M059J (cell line): ENCODE measurements at places on chromosomes 2 and 18.

- DNase-seq = no peak
Observed at GRCh38 chr2:11499081-11499743, 33.3 kb upstream of the E2F6 start.

DNA sequence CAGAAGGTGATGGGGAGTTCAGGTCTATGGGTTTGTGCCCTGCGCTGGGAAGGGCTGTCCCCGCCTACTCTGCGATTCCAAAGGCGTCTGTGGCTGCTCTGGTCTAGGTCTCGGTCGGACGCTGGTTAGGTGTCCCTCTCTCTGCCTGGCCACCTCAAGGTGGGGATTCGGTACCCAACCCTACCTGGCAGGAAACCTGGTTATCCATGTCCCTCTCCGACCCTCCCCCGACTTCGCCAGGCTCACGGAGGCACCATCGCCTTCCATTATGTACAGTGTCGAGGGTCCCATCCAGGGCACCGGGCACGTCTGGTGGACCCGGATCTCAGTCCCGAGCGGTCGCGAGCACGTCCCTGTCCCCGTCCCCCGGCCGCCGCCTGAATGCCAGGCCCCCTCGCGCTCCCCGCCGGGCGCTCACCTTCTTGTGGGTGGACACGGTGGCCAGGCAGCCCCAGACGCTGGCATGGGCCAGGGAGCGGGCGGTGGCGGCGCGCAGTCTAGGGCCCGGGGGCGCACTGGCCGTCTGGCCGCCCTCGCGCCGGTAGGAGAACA lies 628 bp downstream of the CREG2 start:
- no peak for DNase-seq

- peak; percentile 46 for DNase-seq
Observed at GRCh38 chr2:108607706-108608301, 73.5 kb downstream of the LIMS1 start.

DNA sequence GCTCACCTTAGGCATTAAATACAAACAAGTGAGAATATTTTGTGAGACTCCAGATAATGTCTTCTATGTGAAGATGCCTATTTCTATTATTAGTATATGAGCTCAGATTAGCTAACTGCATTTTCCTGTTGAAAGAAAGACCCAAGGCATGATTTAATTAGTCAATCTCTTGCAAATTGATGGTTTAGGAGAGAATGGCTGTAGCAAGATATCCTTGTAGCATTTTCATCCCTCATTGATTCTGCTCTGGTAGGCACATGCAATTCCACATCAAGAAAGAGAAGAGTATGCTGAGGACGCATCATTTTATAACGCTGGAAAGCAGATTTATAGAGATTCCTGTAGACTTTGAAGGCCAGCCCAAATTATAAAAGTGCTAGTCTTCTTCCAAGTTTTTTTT lies 332.0 kb downstream of the SOX11 start:
- DNase-seq = no peak

- no peak for DNase-seq
Observed at GRCh38 chr2:21270708-21271122, 146.9 kb downstream of the TDRD15 start.

- no peak for DNase-seq
Observed at GRCh38 chr2:218721934-218722333, 11.3 kb downstream of the TTLL4 start.

GRCh38 chr2:154908327-154908726 lies 209.8 kb downstream of the KCNJ3 start:
- no peak for DNase-seq

DNA sequence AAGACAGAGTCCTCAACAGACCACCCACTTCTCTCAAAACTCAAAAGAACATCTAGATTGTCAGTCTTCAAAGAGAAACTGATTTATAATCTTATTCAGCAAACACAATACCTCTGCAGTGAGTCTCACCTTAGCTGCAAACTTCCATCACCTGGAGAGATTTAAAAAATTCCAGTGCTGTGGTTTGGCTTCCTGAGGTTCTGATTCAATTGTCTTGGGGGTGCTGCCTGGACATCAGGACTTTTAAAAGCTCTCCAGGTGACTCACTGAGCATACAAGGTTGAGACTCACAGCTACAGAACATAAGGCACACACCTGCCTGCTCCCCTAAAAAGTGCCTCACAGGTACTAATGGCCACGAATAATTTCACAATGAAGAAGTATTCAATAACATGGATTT lies 40.3 kb downstream of the RNF152 start:
- peak; percentile 9 for DNase-seq

- DNase-seq = no peak
Observed at GRCh38 chr2:8487461-8487932, 194.4 kb upstream of the ID2 start.

DNA sequence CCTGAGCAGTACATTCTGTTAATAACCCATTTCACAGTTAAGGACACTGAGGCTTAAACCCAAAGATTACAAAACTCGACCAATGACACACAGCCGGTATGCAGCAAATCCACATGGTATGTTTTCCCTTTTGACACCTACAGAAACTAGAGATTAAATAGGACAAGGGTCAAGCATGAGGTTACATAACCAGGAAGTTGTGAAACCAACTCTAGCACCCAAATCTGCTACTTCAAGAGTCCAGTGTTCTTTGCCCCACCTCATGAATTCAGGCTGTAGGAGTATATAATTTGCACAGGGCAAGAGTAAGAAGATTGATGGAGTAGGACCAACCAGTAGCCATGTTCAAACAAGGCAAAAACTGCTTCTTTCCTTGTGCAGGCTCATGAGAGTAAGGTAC lies 249.8 kb downstream of the BCL11A start:
- no peak for DNase-seq

DNA sequence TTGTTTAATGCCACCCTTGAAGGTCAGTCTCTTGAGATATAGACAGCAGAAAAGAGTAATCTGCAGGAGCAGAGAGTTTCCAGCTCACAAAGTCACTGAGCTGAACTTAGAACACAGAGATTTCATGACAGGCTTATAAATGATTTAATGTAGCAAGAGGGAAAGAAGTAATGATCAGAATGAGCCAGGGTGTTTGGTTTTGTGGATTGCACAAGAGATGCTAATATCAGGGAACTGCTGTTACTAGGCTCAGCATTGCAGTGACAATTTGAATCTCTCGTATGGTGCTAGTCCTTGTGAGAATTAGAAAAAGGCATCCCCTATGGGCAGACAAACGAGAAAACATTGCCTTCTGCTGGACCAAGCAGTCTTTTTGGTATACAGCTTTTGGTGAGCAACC lies 61.7 kb upstream of the ITGB6 start:
- DNase-seq = no peak

DNA sequence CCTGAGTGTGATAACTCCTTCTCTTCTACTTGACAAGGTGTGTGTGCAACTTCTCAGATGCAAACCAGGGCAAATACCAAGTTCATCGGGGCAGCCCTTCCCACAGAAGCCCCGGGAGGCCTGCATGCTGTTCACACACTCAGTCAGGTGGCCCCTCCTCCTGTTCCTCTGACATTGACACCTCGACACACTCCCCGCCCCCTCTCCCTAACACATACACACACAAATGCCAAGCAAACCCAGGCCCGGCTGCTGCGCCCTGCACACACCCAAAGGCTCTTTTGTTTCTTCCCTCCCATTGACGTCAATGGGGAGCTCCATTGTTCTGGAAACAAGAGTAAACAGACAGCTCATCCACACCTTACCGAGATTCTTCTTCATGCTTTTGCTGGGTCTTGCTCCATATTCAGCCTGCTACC lies 1.7 kb upstream of the PER2 start:
- DNase-seq = peak; percentile 22

DNA sequence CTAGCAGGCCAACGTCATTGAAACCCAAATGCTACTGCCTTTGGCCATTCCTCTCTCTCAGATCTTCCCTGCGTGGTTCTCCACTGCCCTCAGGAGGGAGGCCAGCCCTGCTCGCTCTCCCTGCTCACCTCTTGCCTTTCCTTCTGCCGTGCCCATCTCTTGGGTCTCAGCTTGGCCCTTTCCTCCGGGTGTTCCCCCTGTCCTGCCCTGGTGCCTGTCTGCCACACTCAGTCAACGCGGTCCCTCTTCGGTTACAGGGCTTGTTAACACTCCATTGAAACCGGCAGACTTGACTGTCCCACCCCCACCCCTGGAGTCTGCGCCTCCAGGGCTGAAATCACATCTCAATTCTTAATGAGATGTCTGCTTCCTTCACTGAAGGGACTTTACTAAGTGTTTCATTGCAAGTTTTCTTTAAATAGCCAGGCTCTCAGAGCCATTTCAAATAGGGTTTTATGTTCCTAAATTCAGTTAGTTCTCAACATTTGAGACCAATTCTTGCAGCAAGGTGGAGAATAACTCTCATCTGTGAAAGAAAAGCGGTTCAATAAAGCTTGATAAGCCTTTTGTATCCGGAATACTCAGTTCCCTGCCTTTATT lies 237.6 kb downstream of the DYSF start:
- DNase-seq = no peak

- no peak for DNase-seq
Observed at GRCh38 chr2:205051417-205051816, 506.1 kb downstream of the PARD3B start.
